Hindlimb muscle (tissue), 1 donor: ENCODE measurements at places on chromosomes 3 and 15.
A peak's percentile ranks its signal among the peaks of the same experiment; 100 is the strongest.

GRCh38 chr3:117611211-117611610 is 901.6 kb downstream of the TUSC7 start:
- DNase-seq: no peak

DNA sequence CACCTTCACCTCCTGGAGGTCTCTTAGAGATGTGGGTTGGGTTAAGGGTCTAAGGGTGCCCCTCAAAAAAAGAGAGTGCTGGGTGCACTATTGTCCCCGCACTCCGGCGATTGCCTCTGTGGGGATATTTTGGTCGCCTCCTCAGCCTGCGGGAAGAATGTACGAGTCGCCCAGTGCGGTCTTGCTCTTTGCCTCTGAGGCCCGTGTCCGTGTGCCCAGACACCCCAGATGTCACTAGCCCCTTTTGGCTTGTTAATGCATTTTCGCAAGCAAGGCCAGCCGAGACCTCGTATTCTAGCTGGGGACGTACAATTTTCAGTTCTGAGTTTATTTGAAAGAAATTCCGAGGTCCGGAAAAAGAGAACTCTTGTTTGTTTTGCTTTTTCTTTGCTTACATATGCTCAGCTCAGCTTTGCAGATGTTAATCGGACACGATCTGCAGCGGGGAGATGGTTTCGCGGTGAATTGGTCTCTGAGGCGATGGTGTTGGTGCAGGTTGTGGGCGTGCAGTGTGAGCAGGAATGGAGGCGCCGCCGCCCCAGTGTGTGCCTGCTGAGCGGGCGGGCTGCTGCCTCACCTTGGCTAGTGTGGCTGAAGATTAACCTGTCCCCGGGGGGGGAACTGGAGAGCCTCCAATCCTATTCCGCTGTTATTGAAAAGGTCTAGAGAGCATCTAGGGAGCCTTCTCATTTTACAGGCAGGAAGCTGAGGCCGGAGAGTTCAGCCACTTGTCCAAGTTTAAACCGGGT is 1.4 kb downstream of the ST6GAL1 start:
- peak; percentile 14 for DNase-seq

DNA sequence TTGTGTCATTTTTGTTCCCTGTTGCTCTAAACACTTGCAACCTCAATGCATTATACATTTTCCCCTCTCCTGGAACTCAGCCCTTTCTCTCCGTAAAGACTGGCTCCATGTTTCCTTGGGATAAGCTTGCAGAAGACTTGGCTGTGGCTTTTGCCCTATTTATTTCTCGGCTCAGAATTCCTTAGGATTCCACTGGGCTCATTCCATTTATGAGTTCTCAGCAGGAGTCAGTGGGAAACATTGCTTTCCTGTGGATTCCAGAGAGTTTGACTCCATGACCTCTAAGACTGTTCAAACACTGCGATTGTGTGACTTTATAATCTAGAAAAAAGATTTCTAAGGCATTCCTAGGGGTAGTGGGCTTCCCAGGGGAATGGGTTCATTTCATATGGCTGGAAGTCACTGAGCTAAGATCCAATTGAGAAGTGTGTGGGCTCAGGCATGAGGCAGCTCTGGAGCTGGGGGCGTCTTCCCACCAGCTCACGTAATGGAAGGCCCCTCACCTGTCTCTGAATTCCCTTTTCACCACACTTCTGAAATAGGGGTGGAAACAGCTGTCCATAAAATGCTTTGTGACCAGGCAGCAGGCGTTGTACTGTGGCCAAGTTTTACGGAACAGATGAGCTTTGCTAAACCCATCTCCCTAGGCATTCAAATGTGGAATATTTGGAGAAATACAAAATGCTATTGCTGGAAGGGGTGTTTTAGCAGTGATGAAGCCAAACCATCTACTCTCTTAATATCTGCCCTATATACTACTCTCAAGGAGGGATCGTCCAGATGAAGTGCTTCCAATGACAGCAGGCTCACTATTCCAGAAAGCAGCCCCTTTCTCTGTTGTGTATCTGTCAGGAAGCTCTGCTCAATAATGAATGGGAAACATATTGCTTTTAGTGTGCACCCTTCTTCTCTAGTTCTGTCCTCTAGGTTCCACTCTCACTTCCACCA is 91.8 kb upstream of the BCL6 start:
- DNase-seq: peak; percentile 36

- DNase-seq: no peak
Observed at GRCh38 chr15:23645371-23646164, 2.1 kb downstream of the MAGEL2 start.

DNA sequence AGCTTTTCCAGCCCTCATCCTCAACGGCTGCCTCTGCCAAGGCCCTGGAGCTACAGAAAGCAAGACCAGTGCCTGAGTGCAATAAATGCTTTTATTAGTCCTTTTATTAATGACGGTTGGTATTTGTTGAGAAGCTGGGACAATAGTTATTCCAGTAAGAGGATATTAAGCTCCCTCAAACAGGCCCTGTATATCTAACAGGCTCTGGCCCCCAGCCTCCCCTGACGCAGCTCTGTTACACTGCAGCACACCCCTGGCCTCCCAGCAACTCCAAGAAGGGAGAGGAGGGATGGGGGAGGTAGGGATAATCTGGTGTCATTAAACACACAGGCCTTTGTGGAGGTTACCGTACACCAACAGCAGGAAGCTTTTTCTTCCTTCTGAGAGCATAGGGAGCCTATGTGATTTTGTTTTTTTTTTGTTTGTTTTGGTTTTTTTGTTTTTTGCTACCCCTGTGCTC is 30.8 kb upstream of the MAGEF1 start:
- peak; percentile 41 for DNase-seq
